ENCODE measurements at places on chromosomes 12 and 14.

- no peak for DNase-seq
Measured at GRCh38 chr12:110536834-110537604, 34.9 kb downstream of the RAD9B start.

DNA sequence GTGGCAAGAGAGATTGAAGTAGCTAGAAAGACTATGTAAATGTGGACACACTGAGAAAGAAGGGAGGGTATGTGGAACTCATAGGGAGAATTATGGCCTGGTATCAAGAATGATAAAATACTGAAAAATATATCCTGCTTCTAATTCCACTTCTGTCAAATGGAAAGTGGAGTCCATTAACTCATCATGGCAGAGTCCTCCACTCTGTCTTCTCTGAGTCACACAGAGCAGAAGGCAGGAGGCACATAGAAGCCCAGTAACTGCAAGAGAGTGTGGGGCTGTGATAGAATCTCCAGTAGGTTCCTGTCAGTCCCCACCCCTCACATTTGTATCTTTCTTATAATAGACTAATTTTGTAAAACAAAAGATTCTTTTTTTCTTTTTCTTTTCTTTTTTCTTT, 223.7 kb downstream of the AKAP6 start:
- no peak for DNase-seq

GRCh38 chr14:78316052-78316451, 145.9 kb downstream of the NRXN3 start:
- no peak for DNase-seq

- DNase-seq = no peak
Measured at GRCh38 chr12:106714926-106715325, 59.6 kb upstream of the RIC8B start.

- DNase-seq = peak; percentile 95
Measured at GRCh38 chr12:53365245-53365904, 14.6 kb upstream of the SP1 start.

GRCh38 chr12:12998248-12998647, 1.8 kb downstream of the HEBP1 start:
- no peak for DNase-seq

DNA sequence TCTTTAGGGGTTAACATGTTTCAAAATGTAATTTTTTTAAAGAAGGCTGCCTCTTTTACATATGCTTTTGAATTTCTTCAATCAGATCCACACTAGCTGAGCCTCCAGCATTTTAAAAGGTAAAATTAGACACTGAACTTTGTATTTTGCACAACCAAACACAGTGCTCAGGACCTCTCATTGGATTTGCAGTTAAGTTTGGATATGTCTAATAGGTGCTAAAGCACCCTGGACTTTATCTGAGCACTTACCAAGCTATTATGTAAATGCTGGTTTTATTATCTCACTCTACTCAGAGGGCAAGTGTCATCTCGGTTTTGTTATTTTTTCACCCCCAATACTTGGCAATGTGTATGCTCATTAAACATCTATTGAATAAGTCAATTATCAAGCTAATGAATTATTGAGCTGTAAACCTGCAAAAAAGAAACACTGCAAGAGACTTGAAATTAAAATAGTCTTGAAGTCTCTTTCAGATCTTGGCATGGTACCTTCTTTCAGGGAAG, 150.7 kb downstream of the KIF21A start:
- no peak for DNase-seq

DNA sequence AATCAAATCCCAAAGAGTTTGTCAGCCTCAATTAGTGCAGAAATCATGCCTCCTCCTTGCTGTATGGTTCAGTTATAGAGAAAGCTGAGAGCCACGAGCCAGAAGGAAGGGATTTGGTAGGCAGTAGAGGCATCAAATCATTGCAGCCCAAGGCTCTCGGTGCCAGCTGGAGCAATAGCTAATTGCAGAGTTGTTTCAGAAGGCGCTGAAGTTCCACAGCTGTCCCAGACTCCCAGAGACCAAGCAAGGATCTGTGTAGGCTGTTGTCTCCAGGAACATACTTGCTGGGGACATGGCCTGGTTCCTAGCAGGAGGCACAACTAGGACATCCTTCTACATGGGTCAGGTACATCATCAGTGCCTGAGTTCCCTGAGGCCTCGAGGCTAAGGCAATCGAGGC, 80.4 kb upstream of the WSCD2 start:
- no peak for DNase-seq

- DNase-seq = peak; percentile 11
Measured at GRCh38 chr14:100532154-100532861, 54.9 kb downstream of the BEGAIN start.

DNA sequence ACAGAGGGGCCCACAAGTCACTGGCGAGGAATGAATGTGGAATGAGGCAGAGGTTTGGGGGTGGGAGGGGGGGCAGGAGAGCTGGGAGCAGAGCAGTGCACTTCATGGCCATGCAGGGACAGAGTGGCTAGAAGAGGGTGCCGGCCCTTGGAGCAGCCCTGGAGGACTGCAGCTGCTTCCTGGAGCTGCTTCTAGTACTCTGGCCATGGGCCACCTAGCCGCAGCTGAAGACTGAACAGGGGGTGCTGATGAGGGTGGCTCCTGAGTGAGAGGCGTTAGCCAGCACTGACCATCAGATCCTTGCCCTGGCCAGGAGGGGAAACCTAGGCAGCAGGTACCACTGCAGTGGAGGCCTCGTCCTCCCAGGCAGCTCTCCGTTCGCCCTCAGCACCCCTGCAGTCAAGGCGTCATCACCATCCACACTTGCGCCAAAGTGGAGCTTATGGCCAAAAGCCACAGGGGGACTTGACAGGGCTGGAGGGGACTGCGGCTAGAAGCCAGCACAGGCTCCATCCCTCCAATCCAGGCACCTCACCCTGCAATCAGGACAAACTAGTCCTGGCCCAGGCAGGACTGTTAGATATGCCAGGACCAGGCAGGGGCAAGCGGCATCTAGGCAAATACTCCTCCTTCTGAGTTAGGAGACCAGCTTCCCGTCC, 16.4 kb downstream of the OTUB2 start:
- DNase-seq = no peak

Data from amniotic epithelial cell (primary cell).